ENCODE measurements at places on chromosomes 7 and 10.

- DNase-seq = no peak
These were observed 65.9 kb downstream of the FGFR2 start for GRCh38 chr10:121532292-121532864.

GRCh38 chr10:97940534-97940933 lies 89.9 kb downstream of the CRTAC1 start:
- DNase-seq = no peak

DNA sequence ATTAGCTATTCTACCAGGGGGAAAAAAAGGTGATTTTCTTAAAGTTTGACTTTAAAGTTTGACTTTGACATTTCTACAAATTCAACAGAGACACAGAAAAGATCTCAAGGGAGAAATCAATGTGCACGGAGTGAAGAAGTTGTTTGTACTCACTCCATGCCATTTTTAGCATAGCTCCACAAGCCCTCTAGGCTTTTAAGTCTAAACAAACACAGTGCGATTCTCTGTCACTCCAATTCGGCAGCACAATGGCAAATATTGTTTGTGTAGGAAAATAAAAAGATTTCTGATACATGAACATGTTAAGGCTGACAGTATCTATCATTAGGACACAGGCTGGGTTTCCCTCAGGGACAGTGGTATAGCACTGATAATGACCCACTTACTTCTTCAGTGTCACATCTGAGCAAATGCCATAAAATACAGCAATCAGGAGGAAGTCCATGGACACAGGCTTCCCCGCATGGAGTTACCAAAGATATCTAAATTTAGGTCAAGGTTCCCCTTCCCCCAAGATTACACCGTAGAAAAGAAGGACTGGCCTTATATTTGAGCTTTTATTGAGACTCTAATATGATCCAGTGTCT lies 28.0 kb downstream of the GSAP start:
- no peak for DNase-seq

GRCh38 chr10:92327445-92328433 lies 36.8 kb downstream of the MARCHF5 start:
- DNase-seq = no peak

- DNase-seq = no peak
These were observed 91.6 kb downstream of the ETV1 start for GRCh38 chr7:13897819-13898218.

DNA sequence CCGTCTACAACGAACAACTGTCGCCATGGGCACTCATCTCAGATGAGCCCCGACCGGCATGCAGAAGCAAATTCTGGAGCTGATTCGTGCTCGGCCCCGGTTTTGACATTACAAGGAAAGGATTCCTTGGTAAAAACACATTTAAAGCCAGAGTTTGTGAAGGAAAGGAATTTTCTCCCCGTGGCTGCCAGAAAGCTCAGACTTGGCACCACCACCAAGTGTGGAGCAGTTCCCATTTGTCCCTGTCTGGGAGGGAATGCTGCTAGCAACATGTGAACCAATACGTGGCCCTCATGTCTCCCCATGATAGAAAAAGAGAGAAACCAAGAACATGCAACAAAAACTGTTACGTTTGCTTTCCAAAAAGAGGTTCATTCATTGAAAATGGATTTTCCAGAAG lies 55.2 kb upstream of the DDC start:
- no peak for DNase-seq

DNA sequence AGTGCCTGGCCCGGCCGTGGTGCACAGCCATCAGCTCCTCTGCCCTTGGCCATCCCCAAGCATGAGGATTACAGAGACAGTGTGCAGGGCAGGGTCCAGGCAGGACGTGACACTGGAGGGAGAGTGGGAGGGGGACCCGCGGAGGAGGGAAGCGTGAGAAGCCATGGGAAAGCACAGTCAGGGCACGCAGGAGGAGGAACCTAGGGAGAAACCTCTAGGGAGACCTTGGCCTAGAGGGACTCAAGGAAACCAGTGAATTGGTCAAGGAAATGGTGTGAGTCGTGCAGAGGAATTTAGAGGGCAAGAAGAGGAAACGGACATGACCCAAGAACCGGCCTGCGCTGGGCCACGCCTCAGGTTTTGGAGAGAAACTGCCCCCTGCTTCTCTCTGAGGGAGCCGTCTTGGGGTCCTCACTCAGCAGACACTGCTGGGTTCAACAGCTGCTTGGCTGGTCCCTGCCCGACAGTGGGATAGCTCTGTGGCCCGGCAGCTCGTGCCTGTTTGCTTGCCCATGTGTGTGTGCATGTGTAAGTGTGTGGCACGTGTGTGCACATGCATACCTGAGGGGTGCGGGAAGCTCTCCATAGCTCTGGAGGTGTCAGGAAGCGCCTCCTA lies 3.2 kb downstream of the OPN4 start:
- no peak for DNase-seq

DNA sequence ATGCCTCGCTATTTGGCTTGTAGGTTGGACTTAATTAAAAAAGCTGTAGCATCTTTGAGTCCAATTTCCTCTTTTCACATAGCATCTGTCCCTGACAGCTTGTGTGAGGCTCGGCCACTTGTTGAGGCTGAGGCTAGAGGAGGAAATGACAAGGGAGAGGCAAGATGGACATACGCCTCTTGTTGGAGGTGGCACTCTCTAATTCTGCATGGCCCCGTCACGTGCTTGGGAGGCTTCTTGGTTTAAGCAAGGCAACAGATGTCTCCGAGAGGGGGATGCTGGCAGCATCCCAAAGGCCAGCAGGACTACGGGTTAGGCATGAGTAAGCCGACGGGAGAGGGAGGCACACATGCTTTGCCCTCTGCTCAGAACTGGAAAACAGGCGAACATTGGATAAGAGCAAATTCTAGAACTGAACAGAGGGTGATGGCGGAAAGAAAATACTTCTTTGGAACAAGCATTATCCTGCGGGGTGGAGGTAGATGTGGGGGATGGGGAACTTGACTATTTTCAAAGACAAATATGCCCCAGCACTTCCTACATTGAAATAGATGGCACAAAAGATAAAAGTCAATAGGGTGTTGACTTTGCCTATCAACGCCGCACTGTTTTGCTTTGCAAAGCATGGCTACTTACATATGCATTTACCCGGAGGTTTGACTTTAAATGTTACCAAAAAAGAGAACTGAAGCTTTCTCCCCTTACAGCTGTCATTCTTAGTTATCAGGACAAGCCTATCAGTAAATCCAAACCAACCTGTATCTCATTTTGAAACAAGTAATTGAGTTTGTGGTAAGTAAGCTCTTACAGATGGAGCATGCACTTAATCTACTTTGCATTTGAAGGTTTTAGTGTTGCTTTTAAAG lies 94.8 kb downstream of the CHN2 start:
- no peak for DNase-seq

- no peak for DNase-seq
These were observed 34.5 kb downstream of the FAM25A start for GRCh38 chr10:87054373-87055295.

GRCh38 chr10:4255751-4256150 lies 470.7 kb upstream of the KLF6 start:
- DNase-seq = peak; percentile 40

DNA sequence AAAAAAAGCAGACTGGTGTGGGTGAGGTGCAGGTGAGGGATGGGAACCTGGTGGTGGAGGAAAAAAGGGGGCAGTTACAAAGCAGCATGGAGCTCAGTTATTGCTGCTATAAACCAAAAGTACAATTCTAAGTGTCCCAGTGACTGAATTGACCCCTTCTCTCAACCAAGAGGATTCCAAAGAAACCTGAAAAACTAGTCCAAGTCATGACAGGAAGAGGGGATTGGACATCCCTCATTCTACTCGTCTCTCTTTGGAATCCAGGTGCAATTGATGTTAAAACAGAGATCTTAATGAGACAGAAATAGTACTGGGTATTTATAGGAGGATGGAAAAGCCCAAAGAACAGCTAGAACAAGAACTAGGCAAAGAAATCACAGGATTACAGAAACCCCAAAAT lies 322.3 kb upstream of the IGFBP3 start:
- DNase-seq = no peak

DNA sequence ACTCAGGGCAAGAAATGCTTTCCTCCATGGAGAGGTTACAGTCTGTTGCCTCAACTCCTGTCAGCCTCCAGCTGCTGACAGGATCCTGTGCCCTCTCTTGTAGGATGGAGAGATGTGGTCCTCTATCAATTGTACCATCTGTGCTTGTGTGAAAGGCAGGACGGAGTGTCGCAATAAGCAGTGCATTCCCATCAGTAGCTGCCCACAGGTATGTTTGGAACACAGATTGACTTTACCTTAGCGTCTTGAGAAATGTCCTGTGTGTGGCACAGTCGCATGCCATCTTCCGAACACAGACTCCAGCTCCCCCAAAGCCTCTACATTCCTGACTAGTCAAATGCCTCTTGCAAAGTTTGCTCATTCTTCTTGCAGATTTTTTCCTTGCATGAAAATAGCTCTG lies 152.6 kb downstream of the BMPER start:
- no peak for DNase-seq

GRCh38 chr7:78959477-78959876 lies 494.0 kb downstream of the MAGI2 start:
- no peak for DNase-seq

DNA sequence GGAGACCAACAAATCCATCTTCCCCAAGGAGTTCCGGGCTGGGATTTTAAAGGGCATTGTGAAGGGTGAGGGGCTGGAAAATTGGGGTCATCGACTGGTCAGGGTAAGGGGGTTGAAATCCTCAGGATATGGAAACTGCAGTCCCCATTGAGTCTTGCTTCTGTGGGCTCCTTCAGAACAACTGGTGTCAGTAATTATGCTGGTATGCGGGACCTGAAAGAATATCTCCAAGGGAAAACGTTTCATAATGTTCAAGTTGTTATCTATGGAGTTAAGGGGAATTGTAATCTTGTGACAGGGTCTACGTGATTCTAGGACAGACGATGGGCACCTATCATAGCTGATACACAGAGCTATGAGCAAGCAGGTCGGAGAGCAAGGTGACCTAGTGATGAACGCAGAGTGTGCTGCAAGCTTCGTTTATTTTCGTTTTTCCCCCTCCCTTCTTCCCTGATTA lies 494 bp upstream of the RHBDD2 start:
- DNase-seq = no peak

DNA sequence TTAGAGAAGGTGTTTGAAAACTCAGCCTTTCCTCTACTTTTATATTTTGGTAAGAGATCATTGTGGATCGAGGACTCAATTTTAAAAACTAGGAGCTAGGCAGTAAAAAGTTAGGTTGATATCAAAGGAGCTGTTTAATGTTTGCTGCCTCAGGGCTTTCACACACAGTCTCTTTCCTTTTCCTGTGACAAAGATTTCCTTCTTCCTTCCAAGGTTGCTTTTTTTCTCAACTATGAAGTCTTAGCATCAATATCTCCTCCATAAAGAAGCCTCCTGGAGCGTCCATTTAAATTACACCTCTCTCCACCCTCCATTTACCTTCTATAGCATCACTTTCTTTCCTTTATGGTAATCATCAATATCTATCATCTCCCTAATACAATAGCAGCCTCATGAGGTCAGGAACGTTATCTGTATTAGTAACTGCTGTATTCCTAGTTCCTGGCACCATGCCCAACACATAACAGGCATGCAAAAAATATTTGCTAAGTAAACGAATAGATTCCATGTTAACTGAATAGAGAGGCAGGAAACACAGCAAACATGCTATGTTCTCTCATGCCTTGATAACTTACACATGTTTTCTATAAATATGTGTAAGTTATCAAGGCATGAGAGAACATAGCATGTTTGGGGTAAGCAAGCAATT lies 48.5 kb downstream of the GNAT3 start:
- no peak for DNase-seq

GRCh38 chr10:35396560-35397434 lies 60.5 kb downstream of the CCNY start:
- no peak for DNase-seq

GRCh38 chr10:121999301-121999700 lies 10.3 kb downstream of the TACC2 start:
- DNase-seq = no peak

GRCh38 chr7:55575733-55576132 lies 3.4 kb upstream of the VOPP1 start:
- peak; percentile 58 for DNase-seq

DNA sequence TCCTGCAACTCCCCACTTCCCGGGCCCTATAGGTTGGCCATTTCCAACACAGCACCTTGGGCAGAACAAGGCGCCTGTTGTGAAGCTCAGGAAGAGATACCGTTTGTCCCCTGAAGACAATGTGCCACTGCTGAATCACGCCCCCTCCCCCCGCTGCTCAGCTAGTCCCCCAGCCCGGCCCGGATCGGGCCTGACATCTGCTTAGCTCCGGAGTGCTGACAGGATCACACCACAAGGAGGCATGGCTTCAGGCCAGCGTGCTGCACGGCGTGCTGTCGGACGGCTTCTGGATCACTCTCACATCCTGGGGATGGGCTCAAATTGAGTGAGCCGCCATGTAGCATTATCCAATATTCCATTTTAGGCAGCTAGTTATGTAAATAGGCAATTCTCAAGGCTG lies 62.1 kb upstream of the EFCAB10 start:
- no peak for DNase-seq

GRCh38 chr7:50217821-50218281 lies 86.7 kb upstream of the IKZF1 start:
- DNase-seq = peak; percentile 58

GRCh38 chr10:98101366-98101765 lies 33.1 kb upstream of the R3HCC1L start:
- no peak for DNase-seq

DNA sequence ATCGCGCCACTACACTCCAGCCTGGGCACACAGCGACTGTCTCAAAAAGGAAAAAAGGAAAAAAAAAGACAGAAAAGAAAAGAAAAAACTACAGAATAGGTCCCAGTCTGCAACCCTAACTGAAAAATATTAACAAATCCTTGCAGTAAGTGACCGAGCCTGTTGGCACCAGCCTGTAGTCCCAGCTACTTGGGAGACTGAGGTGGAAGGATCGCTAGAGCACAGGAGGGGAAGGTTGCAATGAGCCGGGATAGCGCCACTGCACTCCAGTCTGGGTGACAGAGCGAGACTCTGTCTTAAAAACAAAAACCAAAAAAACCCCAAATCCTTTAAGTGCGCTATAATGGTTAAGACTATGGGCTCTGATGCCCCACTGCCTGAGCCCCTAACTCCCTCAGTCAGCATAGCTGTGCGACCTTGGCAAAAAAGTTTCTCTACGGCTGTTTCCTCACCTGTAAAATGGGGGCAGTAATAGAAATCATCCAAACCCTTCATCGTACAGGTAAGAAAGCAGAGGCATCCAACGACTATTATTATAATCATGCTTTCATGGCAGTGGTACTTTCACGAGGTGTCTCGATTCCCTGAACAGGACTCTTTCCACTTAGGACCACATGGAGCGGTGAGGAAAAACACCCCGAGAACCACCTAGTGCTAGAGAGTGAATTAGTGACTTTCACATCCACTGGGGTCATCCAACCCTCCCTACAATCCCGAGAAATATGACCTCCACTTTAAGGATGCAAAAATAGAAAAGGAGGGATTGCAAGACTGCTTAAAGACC lies 755 bp downstream of the TOMM7 start:
- peak; percentile 63 for DNase-seq

Data from activated CD4-positive, alpha-beta T cell treated with anti-CD3 and anti-CD28 coated beads, Interleukin-2, amount 10 ng/mL, durations not matched to agents 24 days and 14 days (primary cell).